ENCODE measurements at places on chromosomes 2 and 18. TPM values are rescaled to one million over a fixed set of nuclear protein-coding genes. Genes with fewer than 3 reads are reported as not detected.

The IMPA2 gene
- total RNA-seq = 123 TPM

The TUBA3E gene
- total RNA-seq = not detected

The TXNDC2 gene
- not detected for total RNA-seq

The MROH2A gene
- total RNA-seq = 0.15 TPM

The TNS1 gene
- total RNA-seq = 36.1 TPM

The SERPINB4 gene
- 0.35 TPM for total RNA-seq

The CYRIA gene
- total RNA-seq = 9.2 TPM

The CHST9 gene
- 4.5 TPM for total RNA-seq

The ADAM23 gene
- total RNA-seq = not detected

The ZNF516 gene
- 26.7 TPM for total RNA-seq

The HPCAL1 gene
- 64.9 TPM for total RNA-seq

The SPP2 gene
- total RNA-seq = not detected

The RTP5 gene
- total RNA-seq = not detected
